Activated CD4-positive, alpha-beta T cell treated with anti-CD3 and anti-CD28 coated beads, Interleukin-10, Interleukin-2, amounts not matched to agents 100 ng/mL and 50 ng/mL, durations not matched to agents 16 hours and 8 hours (primary cell): ENCODE measurements at places on chromosomes 1 and 21.

- DNase-seq: no peak
Measured at GRCh38 chr1:174652569-174653280, 205.0 kb downstream of the GPR52 start.

GRCh38 chr1:93695411-93696005, 13.9 kb upstream of the BCAR3 start:
- DNase-seq: no peak

- no peak for DNase-seq
Measured at GRCh38 chr1:5651964-5652821, 340.0 kb downstream of the NPHP4 start.

DNA sequence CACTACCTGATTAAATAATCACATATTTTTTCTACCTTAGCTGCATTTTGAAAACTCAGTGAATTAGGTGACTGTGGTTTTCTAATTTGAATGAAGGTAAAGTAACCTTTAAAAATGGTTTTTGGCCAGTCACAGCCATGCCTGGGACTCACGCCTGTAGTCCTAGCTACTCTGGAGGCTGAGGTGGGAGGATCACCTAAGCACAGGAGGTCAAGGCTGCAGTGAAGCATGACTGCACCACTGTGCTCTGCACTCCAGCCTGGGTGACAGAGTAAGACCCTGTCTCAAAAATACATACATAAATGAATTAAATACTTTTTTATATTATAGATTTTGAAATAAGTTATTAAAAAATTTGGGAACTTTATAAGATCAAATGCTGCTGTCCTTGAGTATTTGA, 5.7 kb downstream of the CNST start:
- no peak for DNase-seq

DNA sequence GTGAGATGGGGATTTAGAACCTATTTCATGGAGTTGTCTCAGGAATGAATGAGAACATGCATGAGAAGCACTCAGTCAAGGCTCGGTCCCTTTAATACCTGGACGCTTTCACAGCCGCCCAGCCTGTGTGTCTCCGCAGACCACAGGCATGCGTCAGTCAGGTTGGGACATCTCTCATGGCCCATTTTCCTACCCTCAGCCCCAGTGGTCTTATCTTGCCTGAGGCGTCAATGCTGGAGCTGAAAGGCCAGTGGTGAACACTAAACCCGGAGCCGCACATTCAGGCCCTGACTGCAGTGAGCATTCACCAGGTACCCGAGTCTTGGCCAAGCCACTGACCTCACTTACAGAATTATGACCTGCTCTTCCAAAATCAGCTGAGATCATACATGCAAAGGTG, 263.2 kb upstream of the RAB4A start:
- no peak for DNase-seq

DNA sequence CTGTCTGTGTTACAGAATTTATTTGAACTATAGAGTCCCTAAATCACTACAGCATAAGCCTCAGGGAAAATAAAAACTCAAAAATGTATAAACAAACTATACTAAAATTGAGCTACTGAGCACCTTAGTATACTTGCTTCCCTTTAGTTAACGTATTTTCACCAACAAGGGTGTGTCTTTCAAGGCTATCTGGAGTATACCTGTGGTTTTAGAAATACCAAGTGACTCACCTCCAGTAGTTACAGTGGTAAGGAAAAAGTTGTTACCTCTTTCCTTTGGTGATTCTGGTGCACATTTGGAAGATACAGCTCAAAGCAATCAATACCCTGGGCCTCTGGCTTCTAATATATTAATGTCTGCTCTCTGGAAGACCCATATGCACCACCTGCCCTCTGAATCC, 68.0 kb upstream of the C1orf105 start:
- DNase-seq: peak; percentile 50

DNA sequence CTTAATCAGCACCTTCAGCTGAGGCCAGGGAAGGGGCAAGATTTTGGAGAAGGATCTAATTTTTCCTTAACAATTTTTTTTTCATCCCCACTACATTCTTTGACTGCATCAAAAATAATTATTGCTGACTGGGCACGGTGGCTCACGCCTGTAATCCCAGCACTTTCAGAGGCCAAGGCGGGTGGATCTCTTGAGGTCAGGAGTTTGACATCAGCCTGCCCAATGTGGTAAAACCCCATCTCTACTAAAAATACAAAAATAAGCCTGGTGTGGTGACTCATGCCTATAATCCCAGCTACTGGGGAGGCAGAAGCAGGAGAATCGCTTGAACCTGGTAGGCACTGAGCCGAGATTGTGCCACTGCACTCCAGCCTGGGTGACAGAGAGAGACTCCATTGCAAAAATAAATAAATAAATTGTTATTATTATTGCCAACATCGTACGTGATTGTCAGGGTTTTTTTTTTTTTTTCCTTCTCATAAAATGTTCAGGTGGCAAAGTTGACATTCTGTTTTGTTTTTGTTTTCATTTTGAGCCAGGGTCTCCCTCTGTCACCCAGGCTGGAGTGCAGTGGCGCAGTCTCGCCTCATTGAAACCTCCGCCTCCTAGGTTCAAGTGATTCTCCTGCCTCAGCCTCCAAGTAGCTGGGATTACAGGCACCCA, 37.3 kb upstream of the MORC3 start:
- peak; percentile 12 for DNase-seq

GRCh38 chr1:203282720-203283542, 22.4 kb upstream of the BTG2 start:
- no peak for DNase-seq

DNA sequence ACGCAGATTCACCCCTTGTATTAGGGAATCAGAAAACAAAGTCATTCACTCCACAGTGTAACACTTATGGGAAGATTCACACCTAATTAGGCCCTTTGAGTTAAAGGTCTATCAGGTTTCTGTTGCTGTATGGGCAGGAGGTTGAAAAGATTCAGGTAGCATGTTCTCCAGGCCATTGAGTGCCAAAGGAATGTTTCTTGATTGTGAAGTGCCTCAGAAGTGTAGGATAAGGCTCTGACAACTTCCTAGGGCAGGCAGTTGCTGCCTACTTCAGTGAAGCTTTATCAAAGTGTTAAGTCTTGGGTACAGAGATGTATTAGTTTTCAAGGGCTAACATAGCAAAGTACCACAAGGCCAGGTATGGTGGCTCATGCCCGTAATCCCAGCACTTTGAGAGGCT, 48.7 kb upstream of the RGS18 start:
- DNase-seq: no peak

DNA sequence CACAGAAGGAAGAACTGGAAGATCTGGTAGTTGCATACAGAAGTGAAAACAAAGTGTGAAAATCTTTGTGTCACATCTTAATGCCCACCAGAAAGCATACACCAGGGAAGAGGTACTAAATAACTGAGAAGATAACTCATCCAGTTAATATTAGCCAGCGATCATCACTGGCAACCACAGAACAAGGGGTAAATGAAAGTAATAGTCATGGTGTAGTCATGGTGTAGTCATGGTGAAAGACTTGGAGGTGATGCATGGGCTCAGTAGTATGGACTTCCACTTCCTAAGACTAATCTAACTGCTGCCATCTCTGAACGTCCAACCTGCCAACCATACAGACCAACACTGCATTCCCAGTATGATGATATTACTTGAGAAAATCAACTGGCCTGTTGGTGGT, 481.2 kb upstream of the NR5A2 start:
- no peak for DNase-seq

- no peak for DNase-seq
Measured at GRCh38 chr1:201471772-201472171, 2.8 kb upstream of the PHLDA3 start.

GRCh38 chr1:30748699-30749401, 8.7 kb downstream of the LAPTM5 start:
- DNase-seq: peak; percentile 51

GRCh38 chr1:4003846-4004505, 103.9 kb upstream of the C1orf174 start:
- DNase-seq: no peak

DNA sequence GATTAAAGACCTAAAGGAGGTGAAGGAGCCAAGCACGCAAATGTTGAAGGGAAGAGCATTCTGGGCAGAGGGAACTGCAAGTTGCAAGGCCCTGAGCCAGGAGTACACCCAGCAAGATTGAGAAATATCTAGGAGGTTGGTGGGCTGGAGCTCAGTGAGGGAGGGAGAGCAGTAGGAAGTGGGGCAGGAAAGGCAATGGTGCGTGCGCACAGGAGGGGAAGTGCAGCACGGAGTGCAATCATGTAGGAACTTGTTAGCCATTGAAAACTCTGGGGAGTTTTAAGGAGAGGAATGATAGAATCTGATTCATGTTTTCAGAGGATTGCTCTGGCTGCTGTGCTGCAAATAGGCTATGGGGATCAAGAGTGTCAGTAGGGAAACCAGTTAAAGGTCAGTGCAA, 13.2 kb upstream of the IGSF3 start:
- no peak for DNase-seq

- no peak for DNase-seq
Measured at GRCh38 chr1:169395955-169396354, 28.0 kb downstream of the BLZF1 start.

DNA sequence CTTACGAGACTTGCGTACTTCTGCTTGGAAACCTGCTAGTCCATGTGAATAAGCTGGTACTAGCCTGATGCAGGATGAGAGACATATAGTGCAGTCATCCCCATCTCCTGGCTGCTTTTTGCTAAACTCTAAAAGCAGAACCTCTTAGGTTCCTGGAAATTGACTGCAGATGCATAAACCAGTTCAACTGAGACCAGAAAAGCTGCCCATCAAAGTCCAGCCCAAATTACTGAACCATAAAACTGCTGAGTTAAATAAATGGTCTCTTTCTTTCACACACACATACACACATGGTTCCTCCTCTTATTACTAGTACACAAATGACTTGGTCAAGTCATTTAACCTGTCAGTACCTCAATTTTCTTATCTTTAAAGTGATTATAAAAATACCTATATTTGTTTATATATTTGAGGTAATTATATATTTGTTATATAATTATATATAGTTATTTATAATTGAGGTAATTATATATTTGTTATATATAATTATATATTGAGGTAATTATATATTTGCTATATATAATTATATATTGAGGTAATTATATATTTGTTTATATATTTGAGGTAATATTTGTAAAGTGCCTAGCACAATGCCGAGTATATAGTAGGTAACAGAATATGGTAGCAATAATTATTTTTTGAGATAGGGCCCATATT, 25.2 kb upstream of the RABGAP1L start:
- no peak for DNase-seq

DNA sequence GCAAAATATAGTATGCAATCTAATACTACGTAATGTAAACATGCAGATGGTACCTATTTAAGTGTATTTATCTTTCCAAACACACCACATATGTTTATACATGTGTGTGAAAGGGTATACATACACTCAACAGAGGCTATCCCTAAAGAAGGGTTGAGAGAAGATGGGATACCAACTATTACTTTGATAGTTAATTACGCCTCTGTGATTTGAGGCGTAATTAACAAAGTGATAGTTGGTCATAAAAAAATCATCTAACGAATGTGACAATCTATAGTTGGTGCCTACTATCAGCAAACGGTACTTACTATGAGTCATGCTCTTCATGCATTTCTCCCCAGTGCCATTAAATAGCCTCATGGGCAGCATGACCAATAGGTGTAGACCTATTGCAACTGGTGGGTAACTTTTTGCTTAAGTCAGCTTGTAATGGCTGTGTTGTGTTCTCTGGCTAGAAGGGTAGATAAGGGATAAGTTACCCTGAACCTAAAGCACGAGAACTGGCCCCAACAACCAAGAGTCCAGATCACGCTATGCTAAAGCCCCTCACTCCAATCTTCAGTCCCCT, 15.3 kb downstream of the RCAN1 start:
- no peak for DNase-seq

- DNase-seq: no peak
Measured at GRCh38 chr1:20593756-20594155, 4.9 kb downstream of the CDA start.

DNA sequence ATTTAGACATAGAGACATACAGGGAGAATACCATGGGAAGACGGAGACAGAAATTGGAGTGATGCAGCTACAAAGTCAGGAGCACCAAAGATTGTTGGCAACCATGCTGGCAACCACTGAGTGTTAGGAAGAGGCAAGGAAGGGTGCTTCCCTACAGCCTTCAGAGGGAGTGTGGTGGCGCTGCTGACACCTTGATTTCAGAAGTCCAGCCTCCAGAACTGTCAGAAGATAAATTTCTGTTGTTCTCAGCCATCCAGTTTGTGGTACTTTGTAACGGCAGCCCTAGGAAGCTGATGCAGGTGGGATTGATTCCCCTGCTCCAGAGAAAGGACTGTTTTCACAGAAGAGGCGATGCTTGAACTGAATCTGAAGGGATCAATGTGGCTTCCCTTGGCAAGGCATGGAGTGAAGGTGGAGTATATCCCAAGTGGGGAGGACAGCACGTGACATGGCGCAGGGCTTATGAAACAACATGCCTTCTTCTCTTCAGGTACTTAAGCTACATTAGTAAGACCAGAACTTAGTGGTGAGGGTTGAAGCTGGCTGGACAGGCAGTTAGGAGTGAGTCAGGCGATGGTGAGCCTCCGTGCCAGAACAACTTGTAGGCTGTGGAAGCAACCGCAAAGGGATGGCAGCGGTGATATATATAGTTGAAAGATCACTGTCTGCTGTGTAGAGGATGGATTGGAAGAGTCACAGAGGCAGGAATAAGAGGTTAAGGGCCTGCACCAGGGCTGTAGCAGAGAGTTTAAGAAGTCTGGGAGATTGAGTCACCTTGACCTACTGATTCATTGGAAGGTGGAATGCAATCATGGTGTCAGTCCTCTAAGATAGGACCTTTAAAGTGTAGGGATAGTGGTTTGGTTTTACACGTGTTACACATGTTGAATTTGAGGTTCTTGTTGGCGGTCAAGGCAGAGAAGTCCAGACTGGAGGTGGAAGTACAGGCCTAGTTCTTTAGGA, 2.1 kb downstream of the LEPR start:
- peak; percentile 63 for DNase-seq

DNA sequence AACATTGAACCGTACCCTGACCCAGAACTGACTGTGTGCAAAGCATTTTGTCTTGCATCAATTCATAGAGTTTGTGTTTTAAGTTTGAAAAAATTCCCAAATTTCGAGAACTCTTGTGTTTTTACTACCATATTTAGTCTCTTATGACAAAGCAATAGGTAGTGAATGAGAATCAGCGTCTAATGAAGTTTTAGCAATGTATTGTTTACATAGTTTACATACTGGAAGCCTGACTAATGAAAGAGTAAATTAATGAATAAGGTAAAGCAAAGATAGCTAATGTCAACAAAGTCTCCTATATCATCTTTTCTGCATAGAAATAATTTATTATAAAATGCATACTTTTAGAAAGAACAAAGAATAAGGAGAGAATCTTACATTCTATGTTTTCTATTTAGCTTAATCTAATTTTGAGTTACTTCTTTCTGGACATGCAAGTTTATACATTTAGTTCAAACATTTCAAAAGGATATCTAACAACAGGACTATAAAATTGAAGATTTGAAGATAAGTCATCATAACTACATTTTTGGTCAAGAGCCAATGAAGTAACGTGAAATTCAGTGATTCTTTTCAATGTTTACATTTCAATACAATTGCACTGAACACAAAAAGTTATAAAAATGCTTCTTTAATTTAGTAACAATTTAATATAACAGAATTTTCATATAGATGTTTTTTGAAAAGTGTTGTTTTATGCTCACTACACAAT, 1943.7 kb downstream of the NCAM2 start:
- DNase-seq: no peak

- peak; percentile 77 for DNase-seq
Measured at GRCh38 chr1:154344977-154345837, 19.9 kb downstream of the ATP8B2 start.
